Bladder microvascular endothelial cell (primary cell): ENCODE measurements at places on chromosomes 11 and 22. TPM values are rescaled to one million over a fixed set of nuclear protein-coding genes. Genes with fewer than 3 reads are reported as not detected.

Gene TRPM5
- not detected in 2 replicates for total RNA-seq

Gene UPK3A
- not detected in 2 replicates for total RNA-seq

Gene MPPED1
- 0.06 TPM in 1 of 2 replicates, not detected in the other for total RNA-seq

Gene MUC5B
- total RNA-seq = under 0.01 TPM in 1 of 2 replicates, not detected in the other

Gene OVOL1
- not detected in 2 replicates for total RNA-seq

Gene MRGPRE
- not detected in 2 replicates for total RNA-seq

Gene PGA5
- not detected in 2 replicates for total RNA-seq

Gene SERHL2
- total RNA-seq = 1.9 and 3.2 TPM in 2 replicates

Gene CARD10
- total RNA-seq = 29.6 and 37.2 TPM in 2 replicates

Gene AMPD3
- 1.1 and 3.1 TPM in 2 replicates for total RNA-seq

Gene MB
- not detected in 2 replicates for total RNA-seq

Gene MOV10L1
- total RNA-seq = 7.9 and 61.9 TPM in 2 replicates

Gene ROM1
- total RNA-seq = 2.1 and 4.9 TPM in 2 replicates

Gene RAG2
- total RNA-seq = not detected in 2 replicates

Gene TTC36
- total RNA-seq = 0.49 and 1.3 TPM in 2 replicates

Gene AHNAK
- total RNA-seq = 329 and 449 TPM in 2 replicates

Gene OR56A1
- not detected in 2 replicates for total RNA-seq

Gene APOL4
- 1.1 and 6.0 TPM in 2 replicates for total RNA-seq

Gene TEX12
- not detected in 2 replicates for total RNA-seq

Gene MFRP
- under 0.01 TPM in 1 of 2 replicates, not detected in the other for total RNA-seq

Gene DDX25
- under 0.01 and 0.13 TPM in 2 replicates for total RNA-seq

Gene SBF2
- total RNA-seq = 20.4 and 48.7 TPM in 2 replicates

Gene USH1C
- total RNA-seq = not detected in 2 replicates
